ENCODE measurements at places on chromosomes 5 and 9.

DNA sequence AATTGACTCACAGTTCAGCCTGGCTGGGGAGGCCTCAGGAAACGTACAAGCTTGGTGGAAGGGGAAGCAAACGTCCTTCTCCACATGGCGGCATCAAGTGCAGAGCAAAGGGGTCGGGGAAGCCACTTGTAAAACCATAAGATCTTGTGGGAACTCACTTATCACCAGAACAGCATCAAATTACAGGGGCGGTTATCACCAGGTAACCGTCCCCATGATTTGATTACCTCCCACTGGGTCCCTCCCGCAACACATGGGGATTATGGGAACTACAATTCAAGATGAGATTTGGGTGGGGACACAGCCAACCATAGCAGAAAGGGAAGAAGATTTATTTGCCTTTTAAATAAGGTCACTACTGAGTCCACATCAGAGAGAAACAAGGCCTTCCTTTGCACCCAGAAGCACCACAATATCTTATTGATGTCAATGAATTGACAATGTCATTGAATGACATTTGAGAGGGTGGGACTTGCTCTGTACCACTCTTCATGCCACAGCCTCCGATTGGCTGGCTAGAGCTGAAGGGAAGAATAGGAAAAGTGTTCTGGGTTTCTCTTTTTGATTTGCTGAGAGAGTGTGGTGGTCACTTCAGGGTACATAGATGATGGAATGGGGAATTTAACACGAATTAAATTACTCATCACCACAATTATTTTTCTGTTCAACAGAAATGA lies 11.0 kb downstream of the SKP2 start:
- no peak for DNase-seq

GRCh38 chr5:126454535-126454934 lies 31.3 kb downstream of the GRAMD2B start:
- no peak for DNase-seq

- DNase-seq = no peak
Observed at GRCh38 chr9:106600955-106601560, 261.9 kb upstream of the ZNF462 start.

DNA sequence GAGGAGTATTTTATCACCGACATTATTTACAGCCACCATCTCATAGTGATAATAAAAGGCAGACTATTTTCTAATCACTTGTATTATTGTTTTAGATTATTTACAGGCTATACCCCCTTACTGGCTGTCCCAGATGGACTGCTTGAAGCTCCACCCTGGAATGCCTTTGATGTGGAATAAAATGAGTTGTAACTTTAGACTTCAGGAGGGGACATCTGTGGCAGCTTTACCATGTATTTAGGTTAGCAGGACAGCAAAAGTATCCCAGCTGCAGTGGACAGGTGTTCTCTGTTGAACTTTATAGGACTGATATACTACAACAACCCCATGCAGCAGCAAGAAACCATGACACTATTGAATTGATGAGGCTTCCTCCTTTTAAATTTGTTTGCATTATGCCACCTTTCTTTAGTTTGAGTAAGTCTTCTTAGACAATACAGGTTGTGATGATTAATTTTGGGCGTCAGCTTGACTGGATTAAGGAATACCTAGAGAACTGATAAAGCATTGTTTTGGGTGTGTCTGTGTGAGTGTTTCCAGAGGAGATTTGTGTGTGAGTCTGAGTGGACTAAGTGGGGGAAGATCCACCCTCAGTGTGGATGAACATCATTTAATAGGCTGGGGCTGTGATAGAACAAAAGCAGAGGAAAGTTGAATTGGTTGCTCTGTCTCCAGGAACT lies 29.2 kb upstream of the C9orf57 start:
- DNase-seq = no peak

- no peak for DNase-seq
Observed at GRCh38 chr5:16304846-16305245, 125.3 kb upstream of the MARCHF11 start.

DNA sequence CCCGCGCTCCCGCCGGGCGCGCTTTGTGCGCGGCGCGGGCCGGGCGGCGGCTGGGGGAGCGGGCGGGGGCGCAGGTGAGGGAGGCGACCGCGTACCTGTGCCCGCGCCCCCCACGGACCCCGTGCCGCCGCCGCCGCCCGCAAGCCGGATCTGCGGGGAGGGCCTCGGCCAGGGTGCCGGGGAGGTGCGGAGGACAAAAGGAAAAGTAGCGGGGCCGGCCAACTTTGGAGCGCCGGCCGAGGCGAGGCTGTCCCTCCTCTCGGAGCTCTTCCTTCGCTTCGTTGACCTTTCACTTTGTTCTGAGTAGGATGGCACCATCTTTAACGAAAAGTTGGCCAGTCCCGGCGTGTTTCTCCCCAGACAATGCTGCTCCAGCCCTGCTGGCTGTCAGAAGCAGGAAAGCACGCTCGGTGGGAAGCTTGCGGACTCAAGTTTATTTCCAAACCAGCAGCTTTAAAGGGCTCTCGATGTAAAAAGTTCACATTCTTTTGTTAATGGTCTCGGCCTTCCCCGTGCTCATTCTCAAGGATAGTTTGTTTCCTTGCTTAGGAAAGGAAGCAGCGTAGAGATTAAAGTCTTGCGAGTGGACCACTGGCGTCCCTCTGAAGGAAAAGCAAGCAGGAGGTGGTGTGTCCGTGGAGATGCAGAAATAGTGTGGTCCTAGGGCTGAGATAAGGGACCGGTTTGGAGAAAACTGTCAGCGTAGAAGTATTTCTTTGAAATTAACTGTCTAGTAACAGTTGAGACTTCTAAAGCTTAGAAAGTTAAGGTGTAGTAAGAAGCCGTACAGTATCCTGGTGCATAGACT lies 639 bp downstream of the EHMT1 start:
- no peak for DNase-seq

- DNase-seq = no peak
Observed at GRCh38 chr5:87136733-87137132, 130.9 kb upstream of the RASA1 start.

- no peak for DNase-seq
Observed at GRCh38 chr9:135046739-135047350, 40.6 kb upstream of the OLFM1 start.

- DNase-seq = no peak
Observed at GRCh38 chr9:97794666-97795065, 58.4 kb upstream of the FOXE1 start.

GRCh38 chr9:130785940-130786508 lies 49.0 kb upstream of the ABL1 start:
- DNase-seq = no peak

- DNase-seq = no peak
Observed at GRCh38 chr5:139138809-139139208, 59.4 kb downstream of the SIL1 start.

DNA sequence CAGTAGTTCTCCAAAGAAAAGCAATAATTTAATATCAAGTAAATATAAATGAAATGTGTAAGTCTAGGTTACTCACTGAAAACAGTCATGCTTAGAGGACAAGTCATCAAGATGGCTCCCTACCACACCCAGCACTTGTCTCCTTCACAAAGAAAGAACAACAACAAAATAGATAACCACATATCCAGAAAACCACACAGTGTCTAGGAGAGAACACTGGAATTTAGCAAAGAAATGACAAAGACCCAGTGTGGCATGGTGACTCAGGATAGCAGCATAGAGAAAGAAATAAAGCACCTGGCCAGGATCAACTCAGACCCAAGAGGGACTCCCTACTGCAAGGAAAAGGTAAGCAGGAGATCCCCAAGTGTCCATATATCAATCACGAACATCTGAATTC lies 356.2 kb downstream of the TMEM161B start:
- DNase-seq = no peak

DNA sequence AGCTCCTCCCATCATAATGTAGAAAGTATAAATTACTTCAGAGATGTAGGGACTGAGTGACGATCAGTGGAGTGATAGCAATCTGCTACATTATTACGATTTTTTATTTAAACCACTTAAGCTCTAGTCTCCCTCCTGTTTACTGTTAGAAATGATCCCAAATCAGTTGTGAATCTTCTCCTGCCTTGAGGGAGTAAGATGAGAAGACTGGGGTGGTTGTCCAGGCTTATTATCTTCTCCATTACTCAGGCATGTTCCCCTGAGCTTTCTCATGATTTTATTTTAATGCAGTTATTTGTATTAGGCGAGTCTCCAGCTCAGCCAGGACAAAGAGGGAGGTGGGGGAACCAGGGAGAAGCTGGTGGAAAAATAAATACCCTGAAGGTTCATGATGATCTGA lies 48.2 kb upstream of the CTNNA1 start:
- no peak for DNase-seq

DNA sequence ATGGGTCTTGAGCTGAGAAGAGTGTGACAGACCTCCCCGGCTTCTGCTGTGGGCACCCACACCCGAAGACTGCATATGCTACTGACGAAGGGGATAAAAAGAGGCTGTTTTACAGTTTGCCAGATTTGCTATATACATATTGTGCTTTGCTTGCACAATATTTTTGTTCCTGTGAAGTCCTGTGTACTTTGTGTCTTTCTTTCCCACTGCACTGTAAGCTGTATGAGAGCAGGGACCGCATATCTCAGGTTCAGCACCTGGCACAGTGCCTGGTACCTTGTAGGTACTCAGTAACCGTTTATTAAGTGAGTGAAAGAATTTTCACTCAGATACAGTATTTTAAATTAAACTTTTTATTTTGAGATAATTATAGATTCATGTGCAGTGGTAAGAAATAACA lies 8.2 kb upstream of the GARNL3 start:
- no peak for DNase-seq

DNA sequence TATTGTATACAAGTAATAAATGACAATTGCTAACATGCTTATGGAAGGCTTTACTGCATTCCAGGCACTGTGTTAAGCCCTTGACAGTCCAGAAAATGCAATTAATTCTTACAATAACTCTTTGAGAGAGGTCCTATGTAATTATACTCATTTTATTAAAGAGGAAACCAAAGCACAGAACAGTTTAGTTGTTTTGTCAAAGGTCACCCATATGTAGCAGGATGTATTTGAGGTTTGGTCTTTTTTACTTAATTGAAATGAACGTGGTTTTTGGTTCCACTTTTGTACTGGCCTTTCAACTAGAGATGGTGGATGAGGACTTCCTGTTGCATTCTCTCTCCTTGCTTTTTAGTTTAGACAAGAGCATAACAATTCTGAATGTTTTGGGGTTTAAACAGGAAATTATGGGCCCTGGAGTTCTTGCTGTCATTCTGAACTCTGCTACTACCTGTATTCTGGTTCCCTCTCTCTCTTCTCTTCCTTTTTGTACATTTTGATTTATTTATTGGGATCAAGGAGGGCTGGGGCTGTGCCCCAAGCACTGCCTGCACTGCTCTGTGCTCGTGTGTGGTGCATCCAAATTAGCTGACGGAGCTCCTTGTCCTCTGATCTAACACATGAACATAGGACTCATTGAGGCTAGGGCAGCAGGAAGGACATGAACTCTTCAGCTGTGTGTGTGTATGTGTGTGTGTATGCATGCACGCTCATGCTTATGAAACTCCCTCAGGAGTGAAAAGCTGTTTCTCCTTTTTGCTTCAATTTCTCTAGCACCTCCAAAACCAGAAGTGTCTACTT lies 47.4 kb downstream of the SLC28A3 start:
- DNase-seq = no peak

DNA sequence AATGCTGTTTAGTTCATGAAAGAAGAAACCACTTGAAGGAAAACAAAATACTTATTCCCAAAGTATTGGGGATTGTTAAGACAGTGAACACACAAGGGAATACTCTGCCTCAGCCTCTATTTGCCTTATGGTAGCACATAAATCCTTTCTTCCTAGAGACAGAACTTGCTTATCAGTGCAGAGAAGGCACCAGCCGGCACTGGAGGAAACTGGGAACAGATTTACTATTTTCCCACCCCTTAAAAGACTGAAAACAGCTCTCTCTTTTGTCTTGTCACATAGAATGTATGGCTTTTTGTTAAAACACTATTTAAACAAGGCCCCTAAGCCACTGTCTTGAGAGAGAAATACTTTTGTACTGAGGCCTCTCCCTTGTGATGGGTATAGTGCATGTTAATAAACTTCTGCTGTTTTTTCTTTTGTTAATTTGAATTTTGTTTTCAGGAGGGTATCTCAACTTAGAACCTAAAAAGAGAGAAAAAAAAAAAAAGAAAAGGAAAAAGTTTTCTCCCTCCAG lies 40.7 kb upstream of the EDIL3 start:
- DNase-seq = no peak

GRCh38 chr5:39224196-39224761 lies 4.9 kb upstream of the FYB1 start:
- no peak for DNase-seq

GRCh38 chr5:78765756-78766411 lies 117.3 kb upstream of the LHFPL2 start:
- no peak for DNase-seq

DNA sequence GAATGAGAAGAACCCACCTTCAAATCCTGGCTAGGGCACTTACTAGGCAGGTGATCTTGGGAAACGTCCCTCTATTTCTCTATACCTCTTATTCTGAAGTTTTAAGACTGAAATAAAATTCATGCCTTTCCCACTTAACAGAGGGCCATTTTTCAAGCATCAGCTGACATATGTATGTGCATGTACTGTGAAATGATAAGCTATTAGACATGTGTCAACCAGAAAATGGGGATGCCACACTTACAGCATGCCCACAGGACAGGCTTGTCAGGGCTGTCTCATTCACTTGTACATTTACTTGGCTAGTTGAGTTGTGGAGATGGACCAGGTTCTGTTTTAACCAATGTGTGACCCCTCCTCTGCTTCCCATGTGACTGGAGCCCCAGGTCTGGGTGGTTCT lies 78.5 kb downstream of the C9orf152 start:
- DNase-seq = no peak

GRCh38 chr5:102453716-102454115 lies 45.1 kb downstream of the SLCO6A1 start:
- no peak for DNase-seq

GRCh38 chr5:150500905-150501304 lies 7.0 kb upstream of the NDST1 start:
- DNase-seq = no peak

DNA sequence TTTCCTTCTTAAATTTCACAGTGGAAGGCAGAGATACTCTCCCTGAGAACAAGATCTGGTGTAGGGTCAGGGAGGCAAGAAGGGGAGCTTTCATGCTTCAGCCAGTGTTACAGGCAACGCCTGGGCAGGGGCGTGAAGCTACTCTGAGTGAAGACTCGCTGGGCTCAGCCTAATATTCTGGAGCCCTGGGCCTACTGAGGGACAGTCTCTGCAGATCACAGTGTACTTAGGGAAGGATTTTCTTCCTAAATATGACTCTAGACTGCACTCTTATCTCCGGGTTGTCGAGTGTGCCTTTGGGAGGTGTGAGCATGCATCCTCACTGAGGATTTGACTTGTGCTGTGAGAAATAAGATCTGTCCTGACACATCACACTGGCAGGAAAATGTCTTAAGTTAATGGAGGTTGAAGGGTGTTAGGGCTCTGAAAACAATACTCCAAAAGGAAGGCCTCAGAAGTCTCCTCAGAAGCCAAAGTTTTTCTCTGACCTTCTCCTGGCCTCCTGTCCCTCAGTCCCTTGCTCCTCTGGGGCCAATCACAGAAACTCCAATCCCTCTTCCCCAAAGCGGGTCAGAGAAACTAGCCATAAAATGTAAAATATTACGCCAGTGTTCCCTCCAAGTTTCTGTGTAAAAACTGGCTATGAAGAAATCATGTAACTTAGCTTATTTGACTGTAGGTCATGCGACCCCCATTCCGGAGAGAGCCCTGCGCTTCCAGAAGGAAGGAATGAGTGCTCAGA lies 156.8 kb upstream of the TBC1D2 start:
- no peak for DNase-seq

- no peak for DNase-seq
Observed at GRCh38 chr9:115604831-115605483, 487.0 kb upstream of the TNC start.

- no peak for DNase-seq
Observed at GRCh38 chr5:19334278-19334677, 653.7 kb downstream of the CDH18 start.

- DNase-seq = no peak
Observed at GRCh38 chr5:134604908-134605307, 27.7 kb downstream of the SAR1B start.
